ENCODE measurements at places on chromosomes 2 and 18.

GRCh38 chr2:43609290-43609918, 13.6 kb upstream of the THADA start:
- DNase-seq = no peak

GRCh38 chr18:58297198-58297597, 253.2 kb downstream of the NEDD4L start:
- no peak for DNase-seq

- DNase-seq = no peak
These were observed 446.2 kb upstream of the SLC14A2 start for GRCh38 chr18:45168866-45169600.

DNA sequence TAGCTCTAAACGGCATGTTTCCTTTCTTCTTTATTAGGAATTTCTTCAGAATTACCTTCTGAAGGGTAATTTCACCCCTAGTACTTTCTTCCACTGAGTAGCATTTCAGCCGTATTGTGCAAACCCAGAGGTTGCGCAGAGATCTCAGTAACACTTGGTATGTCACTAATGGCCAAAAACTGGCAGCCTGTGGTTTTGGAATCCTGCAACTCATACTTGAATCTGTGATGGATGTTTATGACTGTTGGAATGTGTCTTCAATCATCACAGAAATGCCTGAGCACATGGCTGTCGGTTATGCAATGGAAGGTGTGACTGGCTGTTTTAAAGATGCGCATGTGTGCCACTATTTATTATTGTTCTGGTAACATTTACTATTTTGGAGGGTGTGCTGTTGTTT, 100.0 kb downstream of the COLEC12 start:
- DNase-seq = no peak

GRCh38 chr2:141736466-141736865, 394.4 kb downstream of the LRP1B start:
- no peak for DNase-seq

- DNase-seq = no peak
These were observed 65.0 kb downstream of the CYP1B1 start for GRCh38 chr2:38010995-38011394.

DNA sequence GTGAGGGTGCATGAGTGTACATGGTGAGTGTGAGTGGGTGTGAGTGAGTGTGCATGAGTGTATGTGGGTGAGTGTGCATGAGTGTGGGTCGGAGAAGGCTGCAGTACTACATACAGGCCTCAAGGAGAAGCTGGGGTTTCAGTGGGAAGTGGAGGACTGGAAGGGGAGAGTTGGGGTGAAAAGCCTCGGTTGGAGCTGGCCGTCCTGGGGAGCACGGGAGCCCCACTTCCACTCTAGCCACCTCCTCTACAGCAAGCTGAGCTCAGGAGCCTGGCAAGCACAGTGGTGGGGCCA, 68.7 kb upstream of the HPCAL1 start:
- DNase-seq = no peak

GRCh38 chr2:180015951-180016709, 9.0 kb upstream of the CWC22 start:
- no peak for DNase-seq

- no peak for DNase-seq
These were observed 66.5 kb downstream of the ALPK2 start for GRCh38 chr18:58562146-58562998.

DNA sequence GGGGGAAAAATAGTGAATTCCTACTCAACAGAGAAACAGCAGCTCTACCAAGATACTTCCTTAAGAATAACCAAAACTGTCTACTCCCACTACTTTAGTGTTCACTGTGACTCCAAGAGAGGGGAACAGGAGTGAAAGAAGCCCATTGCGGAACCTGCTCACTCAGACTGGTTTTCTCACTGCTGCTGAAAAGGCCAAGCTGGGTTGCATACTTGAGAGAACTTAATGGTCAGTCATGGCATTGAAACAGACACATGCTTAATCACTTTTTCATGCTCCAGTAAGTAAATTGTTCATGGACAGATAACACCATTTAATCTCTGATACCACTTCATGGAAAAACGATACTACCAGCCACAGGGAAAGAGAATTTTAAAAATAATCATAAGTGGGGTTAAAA, 35.7 kb upstream of the SLC8A1 start:
- no peak for DNase-seq

- no peak for DNase-seq
These were observed 145.3 kb downstream of the SPAG16 start for GRCh38 chr2:213429516-213429915.

DNA sequence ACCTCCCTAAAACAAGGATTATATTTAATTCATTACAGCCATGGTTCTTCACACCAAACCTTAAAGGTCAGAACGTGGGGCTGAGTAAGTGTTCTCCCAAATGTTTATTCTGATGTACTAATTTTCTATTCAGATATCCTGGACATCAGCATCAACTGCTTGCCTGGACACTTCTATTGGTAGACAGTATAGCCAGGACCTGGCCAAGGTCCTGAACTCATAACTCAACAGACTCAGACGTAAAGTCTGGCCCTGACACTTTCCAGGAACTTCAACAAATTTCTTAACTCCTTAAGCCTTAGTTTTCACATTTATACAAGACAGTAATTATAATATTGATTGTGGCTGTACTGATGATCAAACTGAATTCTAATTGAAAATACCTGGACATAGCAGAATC, 89.1 kb downstream of the AKAIN1 start:
- no peak for DNase-seq

- DNase-seq = no peak
These were observed 60.2 kb downstream of the DPP4 start for GRCh38 chr2:162013514-162014475.

- no peak for DNase-seq
These were observed 54.2 kb downstream of the ACKR3 start for GRCh38 chr2:236623816-236624215.

GRCh38 chr2:154158101-154158500, 286.4 kb downstream of the GALNT13 start:
- DNase-seq = no peak

DNA sequence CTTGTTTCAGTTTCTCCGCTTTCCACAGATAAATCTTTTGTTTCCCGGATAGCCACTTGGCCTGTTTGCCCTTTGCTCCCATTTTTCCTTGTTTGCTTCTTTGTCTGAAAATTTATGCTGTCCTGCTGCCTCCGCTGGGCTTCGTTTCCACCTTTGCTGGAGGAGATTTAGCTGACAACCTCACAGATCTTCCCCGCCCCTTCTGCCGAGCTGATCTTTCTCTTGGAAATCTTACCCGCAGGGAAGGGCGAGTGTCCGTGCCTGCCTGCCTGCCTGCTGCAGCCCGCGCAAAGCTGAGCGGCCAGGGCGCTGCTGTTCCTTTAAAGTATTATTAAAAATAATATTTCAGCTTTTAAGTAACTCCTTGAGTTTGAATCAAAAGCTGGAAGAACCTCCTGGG, 1.4 kb upstream of the XRCC5 start:
- no peak for DNase-seq

All from NCI-H2081 treated with DMSO at 0.1 percent for 48 hours (cell line).